ENCODE measurements at places on chromosomes 2 and 18.

DNA sequence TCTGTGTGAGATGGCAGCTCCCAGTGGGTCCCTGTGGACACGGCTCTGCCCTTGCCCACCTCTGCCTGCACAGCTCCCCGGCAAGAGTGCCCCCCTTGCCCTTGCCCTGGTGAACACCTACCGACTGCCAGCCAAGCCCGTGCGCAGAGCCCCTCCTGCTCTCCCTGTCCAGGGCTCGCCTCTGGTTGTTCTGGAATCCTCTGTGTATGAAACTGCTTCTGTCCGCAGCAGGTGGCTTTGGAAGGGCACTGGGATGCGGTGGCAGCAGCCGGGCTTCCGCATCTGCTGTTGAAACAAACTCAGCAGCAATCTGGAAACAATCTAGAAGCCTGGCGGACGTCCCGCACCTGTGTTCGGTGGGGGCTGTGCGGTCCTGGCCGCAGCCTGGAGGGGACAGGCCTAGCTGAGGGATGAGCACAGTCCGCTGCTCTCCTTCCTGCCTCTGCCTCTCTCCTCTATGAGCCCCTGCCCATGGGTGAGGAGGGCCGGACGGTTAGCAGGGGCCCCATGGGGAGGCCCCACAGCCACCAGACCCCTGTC, 34.0 kb upstream of the KLF11 start:
- no peak for DNase-seq

DNA sequence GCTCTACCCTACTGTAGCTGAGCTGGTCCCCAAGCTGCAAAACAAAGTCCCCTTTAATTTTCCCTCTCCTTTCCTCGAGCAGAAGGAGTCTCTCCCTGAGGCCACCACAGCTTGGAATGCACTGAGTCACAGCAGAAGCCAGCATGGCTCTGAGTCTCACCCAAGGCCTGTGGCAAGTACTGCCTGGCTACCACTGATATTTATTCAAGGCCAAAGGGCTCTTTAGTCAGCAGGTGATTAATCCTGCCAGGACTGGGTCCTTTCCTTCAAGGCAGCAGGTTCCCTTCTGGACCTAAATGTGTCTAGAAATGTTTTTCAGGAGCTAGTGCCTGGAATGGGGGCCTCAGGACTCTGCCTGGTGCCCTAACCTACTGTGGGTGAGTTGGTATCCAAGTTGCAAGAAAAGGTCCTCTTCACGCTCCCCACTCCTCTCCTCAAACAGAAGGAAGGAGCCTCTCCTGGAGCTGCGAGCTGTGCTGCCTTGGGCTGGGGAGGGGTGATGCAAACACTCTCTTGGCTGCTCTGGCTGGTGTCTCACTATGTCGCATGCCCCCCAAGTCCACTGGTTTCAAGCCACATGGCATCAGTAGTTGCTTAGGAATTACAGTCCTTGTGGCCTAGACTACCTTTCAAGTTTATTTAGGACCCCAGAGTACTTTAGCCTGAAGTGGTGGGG, 53.4 kb downstream of the CD28 start:
- no peak for DNase-seq

GRCh38 chr2:11923935-11924334, 177.5 kb downstream of the LPIN1 start:
- DNase-seq = no peak

DNA sequence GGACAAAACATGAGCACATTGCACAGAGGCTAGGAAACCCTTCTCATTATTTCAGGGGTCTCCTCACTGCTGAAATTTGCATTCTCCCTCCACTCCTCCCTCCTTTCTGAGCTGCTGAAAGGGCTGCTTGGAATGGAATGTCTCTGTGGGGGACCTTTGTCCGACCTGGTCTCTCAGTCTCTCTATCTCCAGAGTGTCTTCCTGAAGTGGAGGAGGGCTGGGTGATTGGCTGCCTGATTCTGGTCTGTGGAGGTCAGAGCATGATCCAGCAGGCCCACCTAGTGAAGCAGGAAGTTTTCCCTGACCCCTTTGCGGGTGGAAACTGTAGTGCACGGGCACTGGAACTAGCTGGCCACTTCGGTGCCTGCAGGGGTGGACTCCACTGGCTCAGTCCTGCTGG, 560.5 kb upstream of the HS6ST1 start:
- no peak for DNase-seq

DNA sequence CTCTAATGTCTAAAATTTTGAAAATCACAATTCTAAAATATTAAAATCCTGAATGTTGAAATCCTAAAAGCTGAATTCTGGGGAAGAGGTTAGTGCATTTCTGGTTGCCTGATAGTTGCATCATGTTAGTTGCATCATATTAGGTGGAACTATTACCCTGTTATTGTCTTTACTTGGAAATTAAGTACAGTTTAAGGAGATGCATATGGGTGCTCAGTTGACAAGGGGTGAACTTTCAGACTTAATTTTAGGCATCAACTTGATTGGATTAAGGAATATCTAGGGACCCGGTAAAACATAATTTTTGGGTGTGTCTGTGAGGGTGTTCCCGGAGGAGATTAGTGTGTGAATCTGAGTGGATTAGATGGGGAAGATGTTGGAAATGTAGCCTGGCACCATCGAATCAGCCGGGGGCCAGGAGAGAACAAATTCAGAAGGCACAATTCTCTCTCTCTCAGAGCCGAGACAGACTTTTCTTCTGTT, 409.8 kb downstream of the PLCL1 start:
- no peak for DNase-seq

DNA sequence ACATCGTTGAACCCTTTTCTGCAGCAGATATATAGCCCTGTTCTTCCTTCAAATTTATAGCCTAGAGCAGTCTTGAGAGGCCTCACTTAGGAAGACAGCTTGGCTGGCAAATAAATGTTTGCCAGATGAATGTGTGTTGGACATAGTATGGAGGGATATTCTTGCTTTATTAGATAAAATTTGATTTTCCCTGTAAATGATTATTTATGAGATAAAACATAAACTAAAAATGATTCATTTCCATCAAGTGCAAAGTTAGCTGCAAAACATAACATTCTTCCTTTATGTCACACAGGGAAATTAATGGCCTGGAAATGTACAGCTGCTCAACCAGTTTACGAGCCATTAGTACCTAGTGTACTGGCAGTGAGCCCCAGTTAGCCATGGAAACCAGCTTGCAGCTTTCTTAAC, 82.5 kb downstream of the LIMS1 start:
- no peak for DNase-seq

DNA sequence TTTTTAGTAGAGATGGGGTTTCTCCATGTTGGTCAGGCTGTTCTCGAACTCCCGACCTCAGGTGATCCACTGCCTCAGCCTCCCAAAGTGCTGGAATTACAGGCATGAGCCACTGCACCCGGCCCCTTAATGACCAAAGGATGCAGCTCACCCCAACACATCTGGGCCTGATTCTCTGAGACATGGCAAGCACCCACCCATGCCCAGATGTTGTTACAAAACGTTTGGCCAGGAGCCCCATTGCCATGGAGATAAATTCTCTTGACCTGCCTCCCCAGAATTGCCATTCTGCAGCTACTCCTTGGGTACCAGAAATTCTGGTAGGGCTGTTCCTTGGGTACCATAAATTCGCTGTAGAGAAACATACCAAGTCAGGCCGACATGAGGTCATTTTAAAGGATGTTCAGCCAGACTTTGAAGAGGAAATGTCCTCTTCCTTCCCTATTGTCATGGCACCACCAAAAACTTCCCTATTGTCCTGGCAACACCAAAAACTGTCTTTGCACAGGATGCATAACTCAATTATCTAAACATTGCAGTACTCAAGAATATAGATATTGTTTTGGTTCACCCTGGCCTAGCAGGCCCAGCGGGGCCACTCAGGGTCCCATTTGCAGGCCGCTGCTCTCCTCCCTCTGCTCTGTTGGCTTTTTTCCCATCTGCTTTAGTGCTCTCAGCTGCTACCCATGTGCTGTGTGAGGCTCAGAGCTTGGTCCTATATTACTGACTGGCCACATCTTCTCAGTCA, 160.9 kb upstream of the TTC39C start:
- no peak for DNase-seq

DNA sequence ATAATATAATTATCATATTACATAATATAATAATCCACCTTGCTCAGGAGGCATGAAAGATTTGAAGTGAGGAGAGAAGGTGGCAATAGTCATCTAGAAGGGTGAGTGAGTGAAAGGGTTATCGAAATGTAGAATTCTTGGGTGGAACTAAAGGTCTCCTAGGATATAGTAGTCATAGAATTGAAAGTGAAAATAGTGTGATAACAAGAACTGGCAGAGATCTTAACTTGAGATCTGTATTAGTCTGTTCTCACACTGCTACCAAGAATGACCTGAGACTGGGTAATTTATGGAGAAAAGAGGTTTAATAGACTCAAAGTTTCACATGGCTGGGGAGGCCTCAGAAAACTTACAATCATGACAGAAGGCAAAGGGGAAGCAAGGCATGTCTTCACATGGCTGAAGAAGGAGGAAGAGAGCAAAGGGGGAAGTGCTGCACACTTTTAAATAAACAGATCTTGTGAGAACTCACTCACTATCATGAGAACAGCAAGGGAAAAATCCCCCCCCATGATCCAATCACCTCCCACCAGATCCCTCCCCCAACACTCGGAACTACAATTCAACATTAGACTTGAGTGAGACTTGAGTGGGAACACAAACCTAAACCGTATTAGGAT, 351.5 kb downstream of the NR4A2 start:
- DNase-seq = no peak

DNA sequence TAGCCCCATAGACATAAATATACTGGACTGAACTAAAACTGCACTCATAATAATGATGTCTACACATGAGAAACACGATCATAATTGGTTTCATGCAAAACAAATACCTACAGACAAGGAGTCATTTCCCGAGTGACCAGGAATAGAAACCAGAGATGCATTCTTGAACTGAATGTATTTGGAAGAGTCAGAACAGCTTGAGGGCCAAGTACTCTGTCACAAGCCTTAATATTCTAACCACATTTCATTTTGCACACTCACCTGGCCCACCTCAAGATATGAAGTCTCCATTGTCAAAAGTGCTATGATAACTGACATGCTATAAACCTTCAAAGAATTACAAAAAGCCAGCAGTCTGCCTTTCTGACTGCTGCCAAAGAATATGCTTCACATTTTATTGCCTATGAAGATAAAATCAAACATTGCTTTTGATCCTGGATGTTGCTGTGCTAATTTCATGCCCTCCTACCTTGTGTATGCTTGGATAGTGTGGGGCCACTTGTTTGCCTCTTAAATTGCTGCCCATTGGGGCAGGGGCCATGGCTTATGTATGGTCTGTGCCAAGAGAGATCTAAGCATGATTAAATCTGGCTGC, 18.9 kb upstream of the ASAP2 start:
- DNase-seq = no peak

DNA sequence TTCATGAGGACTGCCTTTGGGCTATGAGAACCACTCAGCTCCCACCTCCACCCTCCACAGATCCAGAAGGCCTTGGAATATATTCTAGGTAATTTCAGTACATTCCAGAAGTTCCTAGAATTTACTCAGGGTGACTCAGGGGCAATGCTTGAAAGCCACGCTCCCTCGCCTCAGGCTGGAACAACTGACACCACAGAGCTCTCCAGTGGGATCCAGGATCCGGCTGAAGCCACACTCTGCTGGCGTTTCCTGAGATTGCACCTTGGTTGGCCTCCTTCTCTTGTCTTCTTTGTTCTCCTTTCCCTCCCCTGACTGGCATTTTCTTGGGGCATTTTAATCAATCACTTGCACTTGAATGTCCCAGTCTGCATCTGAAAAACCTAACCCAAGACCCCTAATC, 92.6 kb upstream of the KCNE4 start:
- no peak for DNase-seq

DNA sequence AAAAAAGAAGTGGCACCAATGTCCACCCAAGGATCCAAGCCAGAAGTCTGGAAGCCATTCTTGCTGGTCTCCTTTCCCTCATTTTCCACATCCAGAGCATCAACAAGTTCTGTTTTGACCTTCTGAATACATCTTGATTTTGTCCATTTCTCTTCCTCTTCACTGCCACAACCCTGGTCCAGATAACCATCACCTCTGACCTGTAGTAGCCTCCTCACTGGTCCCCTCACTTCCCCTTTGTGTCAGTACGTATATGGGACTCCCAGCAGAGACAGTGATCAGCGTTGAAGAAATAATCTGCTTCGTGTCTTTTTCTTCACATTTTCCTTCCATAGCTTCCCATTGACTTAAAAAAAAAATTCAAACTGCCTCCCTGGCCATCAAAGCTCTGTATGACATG, 109.3 kb upstream of the SP5 start:
- DNase-seq = no peak

- DNase-seq = no peak
These were observed 314.8 kb downstream of the MBD2 start for GRCh38 chr18:53909668-53910067.

All from activated naive CD4-positive, alpha-beta T cell treated with anti-CD3 and anti-CD28 coated beads, Interleukin-2, amount 50 U/mL, for 16 hours (primary cell).